ENCODE measurements at places on chromosomes 13 and 19. TPM values are rescaled to one million over a fixed set of nuclear protein-coding genes. Genes with fewer than 3 reads are reported as not detected.
A peak's percentile ranks its signal among the peaks of the same experiment; 100 is the strongest.

DNA sequence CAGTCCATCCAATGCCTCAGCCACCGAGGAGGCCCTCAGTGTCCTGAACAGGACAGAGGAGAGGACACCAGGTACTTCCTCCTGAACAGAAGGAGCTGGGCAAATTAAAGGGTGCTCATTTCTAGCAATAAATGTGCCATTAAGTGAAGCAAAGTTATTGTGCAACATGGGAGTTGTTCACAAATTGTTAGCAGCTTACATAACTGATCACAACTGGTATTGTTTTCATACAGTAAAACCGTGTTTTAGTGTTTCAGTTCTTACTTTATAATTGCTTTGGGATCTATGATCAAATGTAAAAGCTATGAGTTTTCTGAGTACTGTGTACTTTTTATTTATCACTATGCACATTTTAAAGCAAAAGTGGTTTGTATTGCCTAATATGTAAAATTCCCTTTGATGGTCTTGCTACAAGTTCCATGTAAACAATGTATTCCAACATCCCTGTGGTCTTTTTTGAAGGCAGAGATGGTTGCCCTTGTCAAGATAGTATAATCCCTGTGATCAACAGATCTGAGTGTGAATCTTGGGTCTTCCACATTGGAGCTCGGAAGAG lies 263.1 kb downstream of the FGF14 start:
- ATAC-seq, result no peak

DNA sequence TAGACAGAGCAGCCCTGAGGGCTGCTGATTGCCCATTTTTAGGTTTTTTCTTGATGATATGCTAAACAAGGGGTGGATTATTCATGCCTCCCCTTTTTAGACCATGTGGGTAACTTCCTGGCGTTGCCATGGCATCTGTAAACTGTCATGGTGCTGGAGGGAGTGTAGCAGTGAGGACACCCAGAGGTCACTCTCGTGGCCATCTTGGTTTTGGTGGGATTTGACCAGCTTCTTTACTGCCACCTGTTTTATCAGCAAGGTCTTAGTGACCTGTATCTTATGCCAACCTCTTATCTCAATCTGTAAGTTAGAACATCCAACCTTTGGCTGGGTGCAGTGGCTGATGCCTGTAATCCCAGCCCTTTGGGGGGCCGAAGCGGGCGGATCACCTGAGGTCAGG lies 148.0 kb downstream of the PTPRS start:
- ATAC-seq, result no peak

DNA sequence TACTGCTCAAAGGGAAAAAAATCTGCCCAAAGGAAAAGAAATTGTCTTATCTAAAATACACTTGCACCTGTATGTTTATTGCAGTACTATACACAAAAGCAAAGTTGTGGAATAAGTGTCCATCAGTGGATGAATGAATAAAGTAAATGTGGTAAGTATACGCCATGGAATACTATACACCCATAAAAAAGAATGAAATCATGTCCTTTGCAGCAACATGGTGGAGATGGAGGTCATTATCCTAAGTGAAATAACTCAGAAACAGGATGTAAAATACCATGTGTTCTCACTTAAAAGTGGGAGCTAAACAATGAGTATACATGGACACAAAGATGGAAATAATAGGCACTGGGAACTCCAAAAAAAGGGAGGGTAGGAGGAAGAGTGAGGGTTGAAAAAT lies 3.8 kb upstream of the MUC16 start:
- no peak for ATAC-seq

- no peak for ATAC-seq
Measured at GRCh38 chr19:49498475-49498874, 2.2 kb downstream of the RPS11 start.

DNA sequence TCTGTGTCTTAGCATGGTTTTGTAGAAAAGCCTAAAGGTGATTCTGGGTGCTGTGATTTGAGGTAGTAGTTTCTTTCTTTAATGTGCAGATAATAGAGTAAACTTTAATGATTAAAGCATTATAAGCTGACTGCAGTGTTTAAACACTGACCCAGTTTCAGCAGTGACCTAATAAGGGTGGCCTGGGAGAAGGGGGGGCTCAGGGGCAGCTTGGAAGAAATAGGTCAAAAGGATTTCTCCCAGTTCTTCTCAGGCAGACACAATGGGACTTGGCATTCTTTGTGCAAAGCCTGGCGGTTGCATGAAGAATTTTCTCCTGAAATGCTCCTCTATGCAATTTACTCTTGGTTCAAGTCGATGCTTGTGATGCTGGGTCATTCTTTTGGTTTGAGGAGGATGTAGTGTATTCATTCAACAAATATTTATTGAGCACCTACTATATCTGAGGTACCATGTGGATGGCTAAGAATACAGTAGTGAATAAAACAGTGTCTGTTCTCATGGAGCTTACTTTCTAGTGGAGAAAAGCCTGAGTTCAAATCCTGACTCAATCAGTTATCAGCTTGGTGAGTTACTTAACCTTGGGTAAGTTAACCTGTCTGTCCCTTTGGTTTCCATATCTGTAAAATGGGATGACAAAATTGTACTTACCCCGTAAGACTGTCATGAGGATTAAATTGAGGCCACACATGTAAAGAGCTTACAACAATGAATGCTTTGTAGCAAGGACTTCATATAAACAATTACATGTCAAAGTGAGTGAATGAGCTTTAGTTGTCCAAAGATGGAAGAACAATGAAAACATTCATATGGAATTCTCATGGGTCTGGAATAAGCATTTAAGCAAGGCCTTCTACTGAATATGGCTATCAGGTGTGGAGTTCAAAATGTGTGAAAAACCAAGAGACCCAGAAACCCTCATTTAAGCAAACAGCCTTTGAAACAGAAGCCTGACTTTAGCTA lies 210.2 kb downstream of the KCNRG start:
- no peak for ATAC-seq

GRCh38 chr13:21889651-21890050 lies 218.8 kb downstream of the FGF9 start:
- no peak for ATAC-seq

GRCh38 chr19:7333198-7334118 lies 15.3 kb upstream of the ARHGEF18 start:
- ATAC-seq, result no peak

GRCh38 chr19:584240-585001 lies 5.3 kb upstream of the HCN2 start:
- ATAC-seq, result peak; percentile 19

- ATAC-seq, result no peak
Measured at GRCh38 chr19:55066107-55066709, 3.3 kb upstream of the RDH13 start.

- no peak for ATAC-seq
Measured at GRCh38 chr13:75861786-75862185, 225.7 kb downstream of the LMO7 start.

DNA sequence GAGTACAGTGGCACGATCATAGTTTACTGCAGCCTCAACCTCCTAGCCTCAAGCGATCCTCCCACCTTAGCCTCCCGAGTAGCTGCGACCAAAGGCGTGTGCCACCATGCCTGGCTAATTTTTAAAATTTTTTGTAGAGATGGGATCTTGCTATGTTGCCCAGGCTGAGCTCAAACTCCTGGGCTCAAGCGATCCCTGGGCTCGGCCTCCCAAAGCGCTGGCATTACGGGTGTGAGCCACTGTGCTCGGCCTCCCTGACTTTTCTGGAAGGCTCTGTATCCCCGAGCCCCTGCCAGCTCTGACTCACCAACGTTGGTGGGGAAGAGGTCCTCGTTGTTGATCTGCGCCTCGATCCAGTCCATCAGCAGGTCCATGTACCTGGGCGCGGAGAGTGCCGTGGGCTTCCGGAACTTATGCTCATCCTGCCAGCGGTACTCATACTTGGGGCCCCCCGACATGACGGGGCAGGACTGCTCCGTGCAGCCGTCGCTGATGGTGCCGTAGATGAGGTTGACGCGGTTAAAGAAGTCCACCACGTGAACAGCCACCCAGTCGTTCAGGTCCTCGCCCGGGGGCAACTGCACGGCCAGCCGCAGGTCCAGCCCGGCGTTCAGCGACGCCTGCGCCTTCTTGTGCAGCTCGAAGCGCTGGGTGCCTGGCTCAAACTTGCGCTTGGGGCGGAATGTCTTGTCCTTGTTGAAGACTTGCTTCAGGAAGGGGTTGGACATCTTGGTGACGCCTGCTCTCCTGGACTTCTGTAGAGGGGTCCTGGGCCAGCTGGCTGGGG lies 18.1 kb downstream of the MOB3A start:
- ATAC-seq, result no peak

DNA sequence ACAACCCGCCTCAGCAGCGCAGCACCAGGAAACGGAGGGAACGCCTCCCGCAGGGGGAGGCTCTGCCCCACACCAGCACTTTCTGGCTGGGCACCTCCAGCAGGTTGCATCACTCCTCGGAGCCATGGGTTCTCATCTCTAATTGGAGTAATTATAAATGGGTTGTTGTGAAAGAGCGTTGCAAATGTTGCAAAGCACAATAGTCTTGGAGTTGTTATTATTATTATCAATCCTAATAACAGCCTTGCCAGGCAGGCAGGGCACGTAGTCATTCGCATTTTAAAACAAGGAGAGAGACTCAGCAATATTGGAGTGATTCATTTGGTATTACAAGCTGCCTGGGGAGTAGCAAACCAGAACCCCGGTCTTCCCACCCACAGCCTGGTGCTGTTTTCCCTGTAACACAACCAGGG lies 108.6 kb upstream of the GJB6 start:
- ATAC-seq, result peak; percentile 91

DNA sequence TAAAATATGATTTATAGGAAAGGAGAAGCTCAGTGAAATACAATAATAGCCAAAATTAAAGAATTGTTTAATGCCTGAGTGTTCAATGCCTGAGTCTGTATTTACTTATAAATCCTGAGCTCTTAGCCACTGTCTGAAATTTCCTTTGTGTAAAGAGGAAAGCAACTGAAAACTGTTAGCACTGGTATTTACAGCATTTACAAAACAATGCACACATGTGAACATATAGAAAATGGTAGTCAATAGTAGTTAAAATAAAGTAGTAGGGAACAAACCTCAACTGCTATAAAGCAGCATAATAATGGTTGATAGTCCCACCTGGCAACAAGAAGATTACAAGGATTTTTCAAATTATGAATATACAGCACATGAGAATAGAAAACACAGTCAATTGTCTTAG lies 1137.1 kb upstream of the ATXN8OS start:
- ATAC-seq, result no peak

DNA sequence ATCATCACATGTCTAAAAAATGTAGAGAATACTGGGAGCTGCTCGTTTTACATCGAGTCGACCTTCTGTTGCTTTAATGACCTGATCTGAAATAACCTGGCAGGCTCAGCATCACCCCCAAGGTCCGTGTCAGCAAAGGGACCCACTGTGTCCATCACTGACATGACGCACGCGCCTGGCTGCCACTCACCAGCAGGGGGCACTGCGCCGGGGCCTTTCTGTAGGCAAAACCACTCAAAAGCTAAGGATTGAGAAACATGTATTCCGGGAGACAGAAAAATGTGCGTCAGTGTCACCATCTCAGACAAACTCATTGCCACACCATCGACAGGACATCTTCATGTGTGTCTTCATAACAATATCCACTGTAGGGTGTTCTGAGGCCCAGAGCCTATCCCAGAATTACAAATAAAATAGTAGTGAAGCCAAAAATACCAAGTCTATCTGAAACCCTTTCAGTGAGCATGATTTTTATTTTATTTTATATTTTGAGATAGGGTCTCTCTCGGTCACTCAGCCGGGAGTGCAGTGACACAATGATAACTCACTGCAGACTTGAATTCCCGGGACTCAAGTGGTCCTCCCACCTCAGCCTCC lies 130.3 kb upstream of the LSM14A start:
- ATAC-seq, result no peak

GRCh38 chr13:52454459-52454819 lies 839 bp upstream of the CKAP2 start:
- ATAC-seq, result peak; percentile 59

PSG11 gene
- not detected for total RNA-seq

POU2F2 gene
- 1.00 TPM for total RNA-seq

SPRED3 gene
- total RNA-seq, result 0.56 TPM

SIGLEC12 gene
- not detected for total RNA-seq

GAPDHS gene
- not detected for total RNA-seq

FREM2 gene
- total RNA-seq, result 0.40 TPM

CD209 gene
- 0.32 TPM for total RNA-seq

ADGRE3 gene
- total RNA-seq, result 0.12 TPM
